ENCODE measurements at places on chromosomes 7 and 10.

- DNase-seq, result no peak
These were observed 100.3 kb downstream of the DOCK4 start for GRCh38 chr7:112105584-112106530.

DNA sequence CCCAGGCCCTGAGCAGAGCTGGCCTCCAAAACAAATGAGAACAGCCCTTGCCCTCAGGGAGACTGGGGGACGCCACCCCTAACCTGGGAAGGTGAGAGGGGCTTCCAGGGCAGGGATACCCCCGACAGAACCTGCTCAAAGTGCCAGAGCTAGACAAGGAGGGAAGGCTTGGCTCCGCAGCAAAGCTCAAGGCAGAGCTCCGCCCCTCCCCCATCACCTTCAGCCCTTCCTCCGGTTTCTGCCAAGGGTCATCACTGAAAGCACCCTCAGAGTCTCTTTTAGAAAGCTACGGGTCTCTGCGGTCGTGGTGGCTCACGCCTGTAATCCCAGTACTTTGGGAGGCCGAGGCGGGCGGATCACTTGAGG, 73.4 kb upstream of the CUX1 start:
- peak; percentile 62 for DNase-seq

GRCh38 chr10:3293581-3294431, 121.2 kb upstream of the PITRM1 start:
- DNase-seq, result no peak

GRCh38 chr10:43965033-43965917, 316.6 kb upstream of the ZNF32 start:
- peak; percentile 22 for DNase-seq

- no peak for DNase-seq
These were observed 51.3 kb downstream of the PCLO start for GRCh38 chr7:83111391-83111790.

GRCh38 chr10:70925377-70926225, 37.2 kb upstream of the PCBD1 start:
- peak; percentile 86 for DNase-seq

GRCh38 chr7:157983502-157984422, 603.9 kb downstream of the PTPRN2 start:
- DNase-seq, result no peak

DNA sequence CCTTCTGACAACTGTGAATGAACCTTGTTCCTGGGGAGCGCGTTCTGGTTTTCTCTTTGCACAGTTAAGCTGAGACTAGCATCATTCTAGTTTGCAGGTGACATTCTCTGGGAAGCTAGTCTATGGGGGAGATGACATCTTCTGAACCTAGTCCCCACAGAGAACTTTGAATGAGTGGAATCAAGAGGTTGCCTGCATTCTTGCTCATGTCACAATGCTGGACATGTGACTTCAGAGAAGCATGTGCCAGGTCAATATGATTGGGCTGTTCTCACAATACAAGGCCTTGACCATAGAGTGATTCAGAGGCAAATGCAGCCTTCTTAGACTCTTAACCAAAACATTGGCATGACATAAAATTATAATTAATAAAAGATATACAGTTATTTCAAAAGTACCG, 22.1 kb downstream of the KLLN start:
- DNase-seq, result no peak

Measured in ecto neural progenitor cell (in vitro differentiated cells).